ENCODE measurements at places on chromosomes 11 and 22.

DNA sequence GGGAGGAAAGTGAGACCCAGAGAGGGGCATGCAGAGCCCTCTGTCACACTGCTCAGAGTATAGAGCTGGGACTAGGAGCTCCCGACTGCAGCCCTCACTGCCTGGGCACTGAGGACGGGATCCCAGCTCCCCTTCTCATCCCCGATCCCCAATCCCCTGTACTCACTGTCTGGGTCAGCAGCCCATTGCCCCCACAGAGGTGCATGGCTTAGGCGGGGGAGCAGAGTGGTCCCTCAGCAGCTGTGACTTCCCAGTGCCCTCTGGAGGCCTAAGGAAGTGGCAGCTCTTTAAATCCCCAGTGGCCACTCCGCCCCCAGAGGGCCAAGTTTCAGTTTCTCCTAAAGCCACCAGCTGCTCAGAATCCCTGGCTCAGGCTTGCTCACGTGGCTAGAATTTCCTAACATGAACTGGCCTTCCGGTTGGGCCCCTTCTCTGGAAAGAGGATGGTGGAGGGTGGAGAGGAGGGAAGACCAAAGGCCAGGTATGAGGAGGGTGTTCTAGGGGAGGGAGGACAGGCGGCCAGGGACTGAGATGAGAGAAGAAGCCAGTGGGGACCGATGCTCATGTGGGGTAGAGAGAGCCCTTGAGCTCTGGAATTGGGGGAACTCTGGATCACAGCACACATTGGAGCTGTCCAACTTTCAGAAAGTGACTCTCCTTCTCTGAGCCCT, at the start of gene BATF2:
Gene BATF2 (minus strand): TSS at position 262 of the 671 bp plus-strand sequence. CDS start 57 bp downstream, at position 205.
- peak; percentile 81 for DNase-seq

DNA sequence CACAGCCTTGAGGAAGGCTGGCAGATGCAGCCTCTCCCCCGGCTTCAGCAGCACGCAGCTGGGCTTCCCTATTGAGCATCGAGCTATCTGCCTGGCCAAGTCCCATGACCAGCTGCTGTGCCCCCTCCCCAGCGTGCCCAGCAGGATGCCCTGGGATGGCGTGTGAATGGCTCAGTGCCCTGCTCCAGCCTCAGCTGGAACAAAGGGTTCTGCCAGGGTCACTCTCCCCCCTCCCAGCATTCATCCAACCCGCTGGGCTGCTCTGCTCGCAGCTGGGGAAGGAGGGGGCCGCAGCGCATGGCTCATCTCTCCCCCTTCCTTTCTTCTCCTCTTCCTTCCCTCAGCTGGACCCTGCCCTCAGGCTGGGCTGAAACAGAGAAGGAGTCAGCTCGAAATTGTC, 14.5 kb downstream of the LRP4 start:
- peak; percentile 99 for DNase-seq

DNA sequence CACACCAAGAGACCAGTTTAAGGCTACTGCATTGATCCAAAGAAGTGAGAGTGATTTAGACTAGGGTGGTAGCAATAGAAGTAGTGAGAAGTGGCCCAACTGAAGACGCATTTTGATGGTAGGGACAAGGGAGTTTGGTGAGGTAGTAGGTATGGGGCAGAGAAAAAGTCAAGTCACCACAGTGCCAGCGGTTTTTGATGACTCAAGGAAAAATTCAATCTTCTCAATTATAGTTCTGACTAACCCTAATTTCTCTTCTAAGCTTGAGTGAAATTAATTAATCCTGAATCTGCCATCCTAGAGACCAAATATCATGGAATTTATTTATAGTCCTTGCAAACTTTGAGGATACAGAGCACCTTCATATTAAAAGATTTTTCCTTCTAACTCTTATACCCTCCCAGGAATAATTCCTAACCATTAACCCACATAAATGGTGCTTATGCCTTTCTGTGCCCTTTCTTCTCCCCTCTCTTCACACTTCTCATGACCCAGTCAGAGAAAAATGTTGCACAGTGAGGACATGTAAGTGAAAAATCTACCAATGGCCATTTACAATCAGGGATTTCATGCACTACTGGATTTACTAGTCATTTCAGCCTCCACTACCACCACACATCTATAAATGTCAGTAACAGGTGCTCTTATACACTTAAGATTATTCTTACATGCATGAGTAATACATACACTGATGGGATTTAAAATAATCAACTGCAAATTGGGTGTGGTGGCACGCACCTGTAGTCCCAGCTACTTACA, 45.9 kb upstream of the ARHGAP32 start:
- DNase-seq: no peak

DNA sequence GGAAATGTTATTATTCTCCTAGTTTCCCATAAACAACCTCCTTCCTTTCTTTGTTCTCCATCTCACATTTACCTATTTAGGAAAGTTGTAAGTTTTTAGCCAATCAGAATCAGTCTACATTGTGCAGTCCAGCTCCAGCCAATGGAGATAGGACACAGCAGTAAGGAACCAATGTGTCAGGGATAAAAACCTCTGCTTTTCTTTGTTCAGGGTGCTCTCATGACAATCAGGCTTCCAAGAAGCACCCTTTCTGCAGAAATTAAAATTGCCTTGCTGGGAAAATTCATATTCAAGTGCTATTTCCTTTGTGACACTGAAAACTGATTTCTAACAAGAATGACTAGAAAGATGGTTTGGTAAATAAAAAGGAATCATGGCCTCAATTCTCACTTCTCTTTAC, 14.6 kb downstream of the SCGB2A1 start:
- no peak for DNase-seq

GRCh38 chr11:32430568-32431381, 4.6 kb downstream of the WT1 start:
- no peak for DNase-seq

DNA sequence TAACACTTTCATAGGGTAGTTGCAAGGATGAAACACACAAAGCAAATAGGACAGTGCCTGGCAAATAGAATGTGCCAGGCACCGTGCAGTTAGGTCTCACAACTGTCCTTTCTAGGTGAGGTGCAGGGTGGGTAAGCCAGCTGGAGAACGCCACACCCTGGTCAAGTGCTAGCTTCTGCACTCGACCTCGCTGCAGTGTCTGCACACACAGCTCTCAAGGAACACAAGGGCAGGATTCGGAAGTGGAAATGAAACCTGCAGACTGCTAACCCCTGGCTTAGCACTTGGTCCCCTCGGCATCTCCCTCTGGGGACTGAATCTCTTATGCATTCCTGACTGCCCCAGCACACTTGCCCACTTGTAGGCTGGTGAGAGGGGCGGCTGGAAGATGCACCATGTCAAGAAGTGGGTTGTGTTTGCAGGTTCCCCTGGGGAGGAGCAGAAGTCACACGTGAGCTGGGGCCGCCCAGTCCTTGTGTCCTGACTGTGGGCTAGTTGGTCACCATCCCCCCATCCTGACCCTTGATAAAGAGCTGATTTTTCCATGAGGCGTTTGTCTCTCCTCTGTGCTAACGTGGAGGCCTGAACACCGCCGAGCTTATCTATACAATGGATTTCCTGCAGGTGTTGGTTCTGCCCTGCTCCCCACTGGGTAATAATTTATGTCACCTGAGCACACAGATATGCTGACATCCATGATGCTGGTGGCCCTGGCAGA, 89.0 kb downstream of the MICAL2 start:
- no peak for DNase-seq

DNA sequence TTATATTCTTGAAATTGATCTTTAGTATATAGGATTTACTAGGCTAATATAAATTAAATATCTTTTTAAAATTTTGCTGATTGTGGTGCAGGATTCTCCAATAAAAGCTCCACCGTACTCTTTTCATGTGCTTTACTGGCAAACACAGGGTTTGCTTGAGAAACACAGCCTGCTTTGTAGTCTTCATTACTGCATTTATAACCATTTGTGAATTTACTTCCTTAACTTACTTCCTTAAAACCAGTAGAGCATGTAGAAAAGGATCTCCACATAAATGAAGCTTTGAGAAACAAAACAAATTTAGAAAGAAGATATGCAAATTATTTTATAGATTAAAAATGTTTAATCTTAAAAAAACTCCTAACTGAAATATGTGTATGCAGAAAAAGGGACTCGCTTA, 28.8 kb downstream of the SWAP70 start:
- peak; percentile 28 for DNase-seq

GRCh38 chr22:45321827-45322226, 12.1 kb downstream of the FAM118A start:
- DNase-seq: no peak

- peak; percentile 69 for DNase-seq
Observed at GRCh38 chr11:64086258-64087123, 50.8 kb downstream of the FLRT1 start.

Data from Ammon's horn (tissue), 1 donor.